Activated T-cell treated with anti-CD3 and anti-CD28 coated beads, Interleukin-2, amount 50 U/mL, for 48 hours (primary cell): ENCODE measurements at places on chromosomes 1 and 21.

DNA sequence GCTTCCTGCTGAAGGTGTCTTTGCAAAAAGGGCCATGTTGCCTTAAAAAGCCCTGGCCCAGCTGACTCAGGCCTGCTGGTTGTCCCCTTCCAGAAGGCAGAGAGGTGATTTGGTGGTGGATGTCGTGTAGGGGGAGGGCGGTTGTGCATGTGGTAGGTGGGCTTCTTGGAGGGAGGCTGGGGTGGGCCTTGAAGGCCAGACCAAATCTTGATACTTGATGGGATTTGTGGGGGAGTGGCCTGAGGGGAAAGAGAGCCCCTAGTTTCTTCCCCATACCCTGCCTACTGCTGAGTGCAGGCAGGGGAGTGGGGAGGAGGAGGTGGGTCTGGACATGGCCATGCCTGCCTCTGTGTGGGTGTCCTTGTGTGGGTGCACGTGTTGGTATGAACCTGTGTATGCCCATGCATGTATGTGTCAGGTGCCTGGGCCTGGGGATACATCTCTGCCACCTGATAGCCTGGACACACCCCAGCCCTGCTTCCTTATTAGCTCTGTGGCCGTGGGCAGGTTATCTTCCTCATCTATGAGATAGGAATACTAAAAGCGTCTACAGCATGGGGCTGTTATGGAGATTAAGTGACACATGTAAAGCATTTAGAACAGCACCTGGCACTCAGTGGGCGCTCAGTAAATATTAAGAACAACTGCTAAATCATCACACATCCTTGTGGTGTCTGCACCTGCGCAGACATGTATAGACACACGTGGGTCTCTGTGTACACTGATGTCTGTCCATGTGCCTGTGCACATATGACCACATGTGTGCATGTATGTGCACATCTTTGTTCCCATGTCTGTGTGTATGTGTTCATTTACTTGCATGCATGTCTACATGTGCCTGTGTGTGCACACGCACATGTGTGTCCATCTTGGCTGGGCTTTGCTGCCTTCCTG is 17.0 kb downstream of the FAM151A start:
- DNase-seq, result no peak

- DNase-seq, result no peak
These were observed 40.2 kb upstream of the SIPA1L2 start for GRCh38 chr1:232669981-232670747.

DNA sequence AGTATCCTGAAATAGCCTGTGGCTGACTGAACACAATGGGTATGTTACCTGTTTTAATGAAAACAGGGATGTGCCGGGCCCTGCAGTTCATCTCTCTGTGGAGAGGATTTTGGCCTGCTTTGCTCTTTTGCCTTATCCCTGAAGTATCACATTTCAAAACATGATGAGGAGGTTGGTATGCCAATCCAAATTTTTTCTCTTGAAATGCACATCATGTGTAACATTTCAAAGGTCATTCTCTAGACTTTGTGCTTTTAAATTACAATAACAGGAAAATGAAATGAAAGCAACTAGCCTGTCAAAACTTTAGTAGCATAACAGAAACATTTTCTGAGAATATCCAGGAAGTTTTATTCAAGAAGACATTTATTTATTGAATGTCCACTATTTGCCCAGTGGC is 118.9 kb downstream of the SLC44A5 start:
- no peak for DNase-seq

DNA sequence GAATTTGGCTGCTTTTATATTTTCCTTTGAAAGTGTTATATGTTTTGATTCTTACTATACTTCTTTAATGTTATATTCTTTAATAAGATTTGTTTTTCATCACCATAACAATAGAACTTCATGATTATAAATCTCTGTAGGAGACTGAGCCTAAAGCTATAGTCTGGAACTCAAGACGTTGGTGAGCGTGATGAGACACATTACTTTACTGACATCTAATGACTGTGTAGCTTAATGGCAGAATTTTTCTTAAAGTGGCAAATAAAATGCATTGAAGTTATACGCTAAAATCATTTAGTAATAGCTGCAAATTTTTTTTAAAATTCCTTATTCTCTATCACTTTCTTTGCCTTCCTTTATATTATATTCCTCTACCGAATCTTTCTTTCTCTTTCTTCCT is 56.1 kb upstream of the HAO2 start:
- DNase-seq, result no peak

GRCh38 chr1:38728585-38728908 is 131.0 kb downstream of the RRAGC start:
- DNase-seq, result no peak

DNA sequence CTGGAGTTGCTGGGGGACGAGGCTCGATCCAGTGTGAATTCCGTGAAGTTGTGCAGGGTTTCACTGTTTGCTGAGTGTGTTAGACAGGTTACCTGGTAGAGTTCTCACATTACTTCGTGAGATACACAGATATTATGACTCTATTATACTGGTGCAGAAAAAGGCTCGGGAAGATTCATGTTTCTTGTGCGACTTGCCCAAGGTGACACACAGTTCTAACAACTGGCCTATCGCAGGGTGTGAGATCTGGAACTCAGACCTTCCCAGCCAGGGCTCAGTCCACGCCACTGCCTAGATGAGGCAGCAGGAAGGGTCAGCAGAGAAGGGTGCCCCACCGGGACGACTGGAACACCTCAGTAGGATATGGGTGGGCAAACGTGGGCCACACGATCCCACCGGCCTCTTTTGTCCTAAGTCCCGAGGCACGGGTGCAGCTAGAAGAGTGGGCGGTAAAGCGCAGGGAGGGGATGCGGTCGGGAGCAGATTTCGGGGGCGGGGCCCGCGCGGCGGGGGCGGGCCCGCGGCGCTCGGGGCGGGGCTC is 296 bp upstream of the RNPEP start:
- peak; percentile 83 for DNase-seq

DNA sequence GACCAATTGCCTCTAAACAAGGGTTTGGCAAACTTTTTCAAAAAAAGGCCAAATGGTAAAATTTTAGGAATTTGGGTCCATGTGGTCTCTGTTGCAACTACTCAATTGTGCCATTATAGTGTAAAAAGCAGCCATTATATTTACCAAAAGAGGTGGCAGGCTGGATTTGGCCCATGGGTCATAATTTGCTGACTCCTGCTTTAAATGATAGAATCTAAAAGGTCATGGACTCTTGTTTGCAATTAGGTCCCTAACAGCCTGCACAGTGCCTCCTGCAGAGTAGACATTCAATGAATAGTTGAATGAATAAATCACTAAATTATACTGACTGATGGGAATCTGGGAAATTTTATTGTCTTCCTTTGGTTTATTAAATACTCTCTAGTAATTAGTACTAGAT is 6.2 kb downstream of the BECN2 start:
- DNase-seq, result no peak

GRCh38 chr1:158809862-158810261 is 21.3 kb upstream of the MNDA start:
- no peak for DNase-seq

GRCh38 chr21:36120304-36120888 is 14.5 kb upstream of the CBR3 start:
- DNase-seq, result no peak

DNA sequence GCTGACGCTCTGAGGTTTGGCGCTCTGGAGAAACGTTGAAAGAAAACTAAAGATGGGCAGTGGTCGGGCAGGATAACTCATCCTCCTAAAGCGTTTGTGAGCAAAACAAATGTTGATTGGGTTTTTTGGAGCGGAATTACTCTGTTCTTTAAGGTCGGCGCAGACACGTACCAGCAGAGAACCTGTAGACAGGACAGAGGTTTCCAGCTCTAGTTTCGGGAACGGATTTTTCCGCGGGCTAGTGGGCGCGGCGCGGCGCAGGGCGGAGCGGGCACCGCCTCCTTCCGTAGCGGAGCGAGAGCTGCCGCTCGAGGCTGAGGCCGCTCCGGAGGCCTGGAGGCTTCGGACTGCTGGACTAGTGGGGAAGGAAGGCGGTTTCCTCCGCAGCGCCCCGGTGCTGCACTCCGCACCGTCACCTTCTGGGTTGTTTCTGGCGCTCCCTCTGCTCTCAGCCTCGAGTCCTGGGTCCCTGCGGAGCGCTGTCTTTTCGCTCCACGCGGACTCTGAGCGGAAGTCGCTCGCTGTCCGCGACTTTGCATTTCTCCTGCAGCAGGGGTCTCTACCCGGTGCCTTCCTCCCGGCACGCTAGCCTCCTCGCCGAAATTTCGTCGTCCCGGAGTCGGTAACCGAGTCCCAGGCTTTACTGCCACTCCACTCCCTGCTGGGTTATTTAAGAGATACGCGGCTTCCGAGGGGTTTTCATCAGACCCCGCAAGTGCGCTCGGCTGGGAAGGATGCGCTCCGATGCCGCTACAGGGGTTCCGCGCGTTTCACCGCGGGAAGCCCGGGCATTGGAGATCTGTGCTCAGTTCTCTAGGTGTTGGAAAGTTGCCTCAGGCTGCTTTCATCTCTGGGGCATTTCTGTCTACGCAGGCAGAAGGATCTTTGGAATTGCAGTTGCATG is 7.0 kb downstream of the FOXD2 start:
- DNase-seq, result peak; percentile 65

DNA sequence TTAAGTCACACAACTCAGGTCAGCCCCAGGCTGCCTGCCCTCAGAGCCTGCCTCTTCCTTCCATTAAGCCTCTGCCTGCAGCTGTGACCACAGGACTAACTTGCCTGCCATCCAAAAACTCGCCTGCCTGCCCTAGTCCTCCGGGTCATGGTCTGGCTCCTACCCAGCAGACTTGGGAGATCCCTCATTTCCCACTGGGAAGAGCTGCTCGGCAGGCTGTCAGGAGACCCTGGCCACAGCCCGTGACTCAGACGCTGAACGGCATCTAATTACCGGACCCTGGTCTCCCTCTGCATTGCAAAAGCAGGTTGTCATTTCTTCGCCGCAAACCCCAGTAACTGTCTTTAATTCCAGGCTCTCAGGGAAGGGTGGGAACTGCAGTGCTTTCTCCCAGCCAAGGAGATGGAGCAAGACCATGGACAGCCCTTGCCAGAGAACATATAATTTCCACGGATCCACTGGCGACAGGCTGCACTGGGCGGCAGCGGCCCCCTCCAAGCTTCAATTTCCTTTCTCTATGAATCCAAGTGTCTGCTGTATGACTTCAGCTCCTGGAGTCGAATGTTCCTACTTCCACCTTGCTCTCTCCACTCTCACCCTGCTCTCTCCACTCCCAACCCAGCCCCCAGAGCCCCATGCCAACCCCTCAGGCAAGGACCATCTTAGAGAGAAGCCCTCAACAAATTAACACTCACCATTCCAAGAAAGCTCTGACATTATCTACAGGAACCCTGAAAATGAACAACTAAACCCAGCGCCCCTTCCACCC is 20.4 kb downstream of the OLFML2B start:
- no peak for DNase-seq
